Stimulated activated CD4-positive, alpha-beta T cell treated with anti-CD3 and anti-CD28 coated beads, Interleukin-15, amount 100 ng/mL, for 24 hours (primary cell): ENCODE measurements at places on chromosomes 13 and 19.

DNA sequence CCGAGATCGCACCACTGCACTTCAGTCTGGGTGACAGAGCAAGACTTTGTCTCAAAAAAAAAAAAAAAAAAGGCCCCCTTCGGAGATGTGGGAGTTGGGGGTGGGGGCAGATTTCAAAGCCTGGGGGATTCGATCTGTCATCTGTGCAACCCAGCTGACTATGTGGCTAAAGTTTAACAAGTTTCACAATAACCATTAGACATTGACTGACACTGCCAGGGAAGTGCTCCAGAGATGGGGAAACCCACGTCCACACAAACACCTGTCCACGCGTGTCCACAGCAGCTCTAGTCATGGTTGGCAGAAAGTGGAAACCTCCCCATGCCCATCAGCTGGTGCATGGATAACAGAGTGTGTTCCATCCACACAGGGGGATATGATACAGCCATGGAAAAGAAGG, 37.6 kb upstream of the HOMER3 start:
- no peak for DNase-seq

DNA sequence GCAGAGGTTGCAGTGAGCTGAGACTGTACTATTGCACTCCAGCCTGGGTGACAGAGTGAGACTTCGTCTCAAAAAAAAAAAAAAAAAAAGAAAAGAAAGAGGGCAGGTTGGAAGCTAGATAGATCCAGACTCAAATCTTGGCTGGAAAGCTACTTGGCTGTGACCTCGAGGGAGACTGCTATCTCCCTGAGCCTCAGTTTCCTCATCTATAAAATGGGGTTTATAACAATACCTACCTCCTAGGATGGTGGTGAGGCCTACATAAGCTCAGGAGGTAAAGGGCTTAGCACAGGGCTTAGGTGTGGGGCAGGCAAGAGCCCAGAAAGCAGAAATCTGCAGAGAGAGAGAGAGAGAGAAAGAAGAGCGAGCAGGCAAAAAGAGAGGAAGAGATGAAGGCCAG, 24.2 kb upstream of the DACT3 start:
- DNase-seq = no peak

DNA sequence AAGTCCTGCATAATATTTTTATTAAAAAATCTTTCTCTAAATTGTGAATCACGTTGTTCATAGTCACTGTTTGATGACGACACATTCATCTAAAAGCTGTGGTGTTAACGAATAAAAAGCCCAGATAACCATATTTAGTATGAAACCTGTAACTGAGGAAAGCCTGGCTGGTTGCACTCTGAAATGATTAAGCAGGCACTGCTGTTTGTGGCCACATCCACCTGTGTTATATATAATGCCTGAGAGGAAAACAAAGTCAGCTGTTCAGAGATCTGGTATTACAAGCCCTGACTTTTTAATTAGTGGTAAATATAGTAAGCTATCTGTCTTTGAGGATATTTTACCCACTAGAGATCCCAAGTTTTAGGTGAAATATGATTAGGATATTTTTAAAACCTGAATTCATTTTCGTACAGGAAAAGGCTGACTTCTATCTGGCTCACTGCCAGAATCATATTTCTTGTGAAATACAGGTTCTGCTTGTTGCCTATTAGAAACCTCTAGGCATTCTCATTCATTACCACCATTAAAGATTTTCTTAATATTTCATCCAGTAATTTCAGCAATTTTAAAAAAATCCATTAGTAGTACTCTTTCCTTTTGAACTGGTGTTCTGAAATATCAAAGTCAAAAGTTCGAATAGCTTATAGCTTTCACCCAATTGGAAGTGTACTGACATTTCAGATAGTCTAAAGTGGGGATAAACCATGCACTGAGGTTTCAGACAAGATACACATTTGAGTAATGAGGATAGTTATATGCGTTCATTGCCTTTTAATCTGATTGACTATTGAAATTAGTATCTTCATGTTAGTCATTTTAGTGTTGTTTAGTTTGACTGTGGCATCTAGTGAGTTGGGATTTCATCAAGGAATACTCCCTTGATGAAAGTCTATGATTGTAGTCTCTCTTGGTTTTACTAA, 79.7 kb downstream of the LMO7 start:
- no peak for DNase-seq

DNA sequence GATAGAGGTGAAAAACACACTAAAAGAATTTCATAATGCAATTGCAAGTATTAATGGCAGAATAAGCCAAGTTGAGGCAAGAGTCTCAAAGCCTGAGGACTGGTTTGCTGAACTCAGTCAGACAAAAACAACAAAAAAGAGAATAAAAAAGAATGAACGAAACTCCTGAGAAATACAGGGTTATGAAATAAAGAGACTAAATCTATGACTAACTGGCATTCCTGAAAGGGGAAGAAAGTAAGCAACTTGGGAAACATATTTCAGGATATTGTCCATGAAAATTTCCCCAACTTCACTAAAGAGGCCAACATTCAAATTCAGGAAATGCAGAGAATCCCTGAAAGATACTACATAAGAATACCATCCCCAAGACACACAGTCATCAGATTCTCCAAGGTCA, 47.8 kb downstream of the UBL3 start:
- DNase-seq = no peak

DNA sequence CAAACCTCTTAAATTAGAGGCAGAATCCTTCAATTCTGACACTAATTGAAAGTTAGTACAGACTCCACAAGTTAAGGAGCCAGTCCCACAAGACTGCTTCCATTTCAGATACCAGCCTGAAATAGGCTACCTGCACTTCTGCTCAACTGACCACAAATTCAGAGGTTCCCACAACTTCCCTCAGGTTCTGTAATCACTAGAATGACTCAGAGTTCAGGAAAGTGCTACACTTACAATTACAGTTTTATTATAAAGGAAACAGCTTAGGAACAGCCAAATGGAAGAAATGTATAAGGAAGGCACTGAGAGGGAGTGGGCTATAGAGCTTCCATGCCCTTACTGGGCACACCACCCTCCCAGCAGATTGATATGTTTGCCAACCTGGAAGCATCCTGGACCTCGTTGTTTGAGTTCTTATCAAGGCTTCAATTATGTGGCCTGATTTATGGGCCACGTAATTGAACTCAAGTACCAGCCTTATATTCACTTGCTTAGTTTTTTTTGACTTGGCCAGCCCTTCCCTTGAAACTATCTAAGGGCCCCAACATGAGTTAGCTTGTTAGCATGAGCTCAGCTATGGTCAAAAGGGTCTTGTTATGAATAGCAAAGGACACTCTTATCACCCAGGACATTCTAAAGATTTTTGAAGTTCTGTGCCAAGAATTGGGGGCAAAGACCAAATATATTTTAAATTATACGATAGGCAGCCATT, 25.9 kb downstream of the NBEA start:
- no peak for DNase-seq

DNA sequence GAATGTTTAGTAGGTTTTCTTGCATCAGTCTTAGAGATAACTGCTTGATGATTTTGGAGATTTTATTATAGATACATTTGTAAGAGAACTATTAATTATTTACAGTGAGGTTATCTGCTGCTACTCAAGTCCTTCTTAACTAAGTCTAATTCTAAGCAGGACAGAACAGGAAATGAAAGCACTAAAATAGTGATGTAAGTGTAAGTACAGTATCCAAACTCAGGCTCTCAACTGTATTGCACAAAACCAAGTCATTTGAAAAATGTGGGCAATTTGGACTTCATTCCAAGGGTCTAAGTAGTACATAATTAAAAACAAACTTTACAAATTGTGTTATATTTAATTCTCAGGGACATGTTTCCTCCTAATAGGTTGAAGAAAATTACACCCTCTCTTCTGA, 417.1 kb downstream of the ITGBL1 start:
- no peak for DNase-seq

DNA sequence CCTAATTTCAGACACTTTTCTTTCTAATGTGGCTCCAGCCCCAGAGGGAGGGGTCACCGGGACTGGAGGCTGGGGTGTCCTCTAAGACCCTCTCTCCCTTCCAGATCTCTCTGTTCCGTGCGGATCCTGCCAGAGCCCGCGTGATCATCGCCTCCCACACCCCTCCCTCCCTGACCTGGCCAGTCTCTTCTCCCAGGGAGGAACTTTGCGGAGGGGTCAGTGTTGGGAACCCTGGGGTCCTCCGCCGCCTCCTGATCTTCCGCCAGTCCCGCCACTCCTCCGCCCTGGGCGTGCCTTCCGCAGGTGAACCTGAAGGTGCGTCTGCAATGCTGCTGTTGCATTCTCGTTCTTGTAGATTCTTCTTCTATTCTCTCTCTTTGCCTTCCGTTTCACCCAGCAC, 9.1 kb downstream of the SOX21 start:
- no peak for DNase-seq

DNA sequence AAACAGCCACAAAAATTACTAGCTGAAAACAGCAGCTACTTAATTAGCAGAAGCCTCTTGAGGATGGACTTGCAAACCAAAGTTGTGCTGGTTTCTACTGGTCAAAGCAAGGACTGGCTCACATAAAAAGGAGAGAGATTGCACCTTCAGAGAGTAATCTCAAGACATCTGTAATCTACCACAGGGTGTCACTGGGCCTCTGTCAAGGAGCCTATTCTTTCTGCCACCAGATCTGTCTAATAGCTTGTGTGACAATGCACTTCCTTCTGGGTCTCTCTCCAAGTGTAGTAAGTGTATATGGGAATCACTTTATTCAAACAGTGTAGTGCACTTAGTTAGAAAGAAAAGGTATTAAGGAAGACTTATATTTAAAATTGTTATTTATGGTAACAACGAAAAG, 24.4 kb upstream of the ZNF561 start:
- DNase-seq = no peak

DNA sequence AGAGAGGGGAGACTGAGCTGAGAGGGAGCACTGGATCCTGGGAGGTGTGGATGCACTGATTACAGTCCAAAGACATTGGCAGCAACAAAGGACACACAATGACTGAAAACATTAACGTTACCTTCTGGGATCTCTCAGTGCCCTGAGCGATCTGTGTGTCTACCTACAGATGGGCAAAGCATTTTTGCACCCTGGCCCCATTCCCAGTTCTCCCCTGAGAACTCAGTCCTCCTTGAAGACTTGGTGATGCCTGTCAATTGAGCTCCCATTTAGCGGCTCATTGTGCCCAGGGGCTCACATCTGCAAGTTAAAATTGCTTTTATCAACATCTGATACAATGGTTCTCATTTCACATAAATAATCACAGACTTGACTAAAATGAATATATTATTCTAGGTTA, 62.5 kb downstream of the CDADC1 start:
- no peak for DNase-seq

DNA sequence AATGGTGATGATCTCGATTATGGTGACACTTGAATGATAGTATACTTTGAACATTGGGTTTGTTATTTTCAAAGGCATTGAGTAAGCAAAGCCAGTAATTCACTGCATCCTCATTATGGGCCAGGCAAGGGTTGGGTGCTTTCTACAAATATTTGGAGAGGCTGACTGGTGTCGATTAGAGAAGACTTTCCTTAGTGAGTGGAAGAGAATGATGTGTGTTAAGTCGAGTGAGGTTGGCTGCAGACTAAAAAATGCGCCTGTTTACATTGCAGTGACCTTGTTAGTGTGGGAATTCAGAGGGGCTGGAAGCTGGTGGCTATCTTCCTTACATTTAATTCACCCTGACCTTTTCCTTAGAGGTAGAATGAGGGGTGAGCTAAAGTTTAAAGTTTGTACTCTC, 22.4 kb upstream of the RNF113B start:
- no peak for DNase-seq

GRCh38 chr19:11234486-11235075, 4.8 kb upstream of the ANGPTL8 start:
- DNase-seq = no peak

- peak; percentile 97 for DNase-seq
These were observed 9.0 kb upstream of the JUND start for GRCh38 chr19:18290302-18291018.

DNA sequence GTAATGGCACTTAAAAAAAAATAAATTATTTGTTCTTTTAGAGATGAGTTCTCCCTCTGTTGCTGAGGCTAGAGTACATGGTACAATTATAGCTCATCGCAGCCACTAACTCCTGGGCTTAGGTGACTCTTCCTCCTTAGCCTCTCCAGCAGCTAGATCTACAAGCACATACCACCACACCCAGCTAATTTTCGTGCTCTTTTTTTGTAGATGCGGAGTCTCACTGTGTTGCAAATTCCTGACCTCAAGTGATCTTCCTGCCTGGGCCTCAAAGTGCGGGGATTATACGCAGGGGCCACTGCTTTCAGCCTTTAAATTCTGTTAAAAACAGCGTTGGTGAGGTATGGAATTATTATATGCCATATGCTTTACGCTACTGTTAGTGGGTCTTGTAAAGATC, 2034.0 kb downstream of the OLFM4 start:
- no peak for DNase-seq

- peak; percentile 28 for DNase-seq
These were observed 51.6 kb upstream of the UBL3 start for GRCh38 chr13:29901710-29902631.

DNA sequence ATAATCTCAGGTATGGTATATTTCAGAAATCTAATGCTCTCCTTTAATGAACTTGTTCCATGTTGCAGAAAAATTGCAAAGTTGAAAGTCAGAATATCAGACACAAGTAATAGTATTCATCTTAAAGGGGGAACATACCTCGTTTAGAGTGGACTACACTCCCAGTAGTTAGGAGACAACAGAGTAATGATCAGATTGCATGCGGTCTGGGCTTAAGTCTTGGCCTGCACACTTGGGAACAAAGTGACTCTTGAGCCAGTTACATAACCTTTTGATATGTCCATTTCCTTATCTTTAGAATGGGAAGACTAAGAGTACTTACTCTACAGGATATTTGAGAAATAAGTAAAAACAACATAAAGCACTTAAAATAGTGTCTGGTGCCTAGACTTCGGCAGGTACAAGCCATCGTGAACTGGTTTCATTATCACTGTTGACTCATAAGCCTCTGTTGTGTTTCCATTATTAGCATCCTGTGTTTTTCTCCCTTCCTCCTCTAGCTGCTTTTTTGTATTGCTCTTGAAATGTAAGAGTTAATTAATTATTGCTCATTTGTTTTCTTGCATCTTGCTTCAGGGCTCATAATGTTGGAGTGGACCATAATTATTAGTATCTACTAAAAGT, 53.0 kb downstream of the DPY19L3 start:
- DNase-seq = no peak

DNA sequence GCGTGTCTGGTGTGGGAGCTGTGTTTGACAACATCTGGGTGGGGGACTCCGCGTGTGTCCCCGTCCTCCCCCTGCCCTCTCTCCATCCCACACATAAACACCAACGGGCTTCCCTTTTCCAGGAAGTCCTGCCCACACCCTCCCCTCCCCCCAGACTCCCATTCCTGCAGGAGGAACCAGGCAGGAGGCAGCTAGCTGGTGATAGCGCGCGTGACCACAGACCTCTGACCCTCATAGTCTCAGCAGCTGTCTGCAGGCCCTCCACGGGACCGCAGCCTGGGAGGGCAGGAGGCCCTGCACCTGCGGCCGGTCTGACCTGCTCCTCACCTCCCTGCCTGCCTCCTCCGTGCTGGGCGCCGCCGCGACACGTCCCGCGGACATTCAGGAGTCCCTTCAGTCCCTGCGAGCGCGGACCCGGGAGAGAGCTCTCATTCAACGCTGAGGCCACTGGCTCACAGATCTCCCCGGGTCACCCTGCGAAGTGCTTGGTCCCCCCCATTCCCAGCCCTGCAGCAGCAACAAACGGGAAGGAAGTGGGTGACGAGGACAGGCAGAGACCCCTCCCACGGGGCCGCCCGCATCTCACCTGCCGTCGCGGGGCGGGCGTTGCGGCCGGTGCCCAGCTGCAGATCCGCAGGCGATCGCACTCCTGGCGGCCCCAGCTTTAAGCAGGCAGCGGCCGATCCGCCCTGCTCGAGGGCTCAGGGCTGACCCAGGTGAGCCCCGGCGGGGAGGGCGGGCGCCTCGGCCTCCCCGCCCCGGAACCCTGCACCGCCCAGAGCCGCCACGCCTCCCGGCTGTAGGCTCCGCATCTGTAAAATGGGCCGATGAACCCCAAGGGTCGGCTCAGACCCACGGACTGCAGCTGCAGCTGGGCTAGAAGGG, 1.1 kb upstream of the ACP5 start:
- DNase-seq = peak; percentile 47
